A172 (cell line): ENCODE measurements at places on chromosomes 1 and 21.
A peak's percentile ranks its signal among the peaks of the same experiment; 100 is the strongest.

- no peak for DNase-seq
Observed at GRCh38 chr1:61055110-61055614, 27.2 kb upstream of the NFIA start.

DNA sequence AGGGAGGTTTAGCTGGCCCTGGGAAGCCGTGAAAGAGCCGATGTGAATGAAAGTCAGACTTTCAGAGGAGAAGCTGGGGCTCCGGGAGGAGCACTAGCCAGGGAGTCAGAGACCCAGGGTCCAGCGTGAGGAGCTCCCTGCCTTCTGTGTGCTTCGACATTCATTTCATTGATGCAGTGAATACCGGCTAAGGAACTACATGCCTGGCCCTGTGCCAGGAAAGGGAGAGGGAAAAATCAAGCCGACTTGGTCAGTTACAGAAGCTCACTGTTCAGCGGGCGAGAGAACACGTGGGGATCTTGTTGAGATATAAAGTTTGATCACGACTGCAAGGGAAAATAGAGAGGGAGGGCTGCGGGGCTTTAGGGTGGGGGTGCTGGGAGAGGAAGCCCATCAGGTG is 76.7 kb upstream of the RUNX3 start:
- DNase-seq = no peak

GRCh38 chr1:95249916-95250315 is 15.9 kb downstream of the RWDD3 start:
- DNase-seq = no peak

GRCh38 chr21:43911935-43912487 is 47.0 kb downstream of the AGPAT3 start:
- no peak for DNase-seq

DNA sequence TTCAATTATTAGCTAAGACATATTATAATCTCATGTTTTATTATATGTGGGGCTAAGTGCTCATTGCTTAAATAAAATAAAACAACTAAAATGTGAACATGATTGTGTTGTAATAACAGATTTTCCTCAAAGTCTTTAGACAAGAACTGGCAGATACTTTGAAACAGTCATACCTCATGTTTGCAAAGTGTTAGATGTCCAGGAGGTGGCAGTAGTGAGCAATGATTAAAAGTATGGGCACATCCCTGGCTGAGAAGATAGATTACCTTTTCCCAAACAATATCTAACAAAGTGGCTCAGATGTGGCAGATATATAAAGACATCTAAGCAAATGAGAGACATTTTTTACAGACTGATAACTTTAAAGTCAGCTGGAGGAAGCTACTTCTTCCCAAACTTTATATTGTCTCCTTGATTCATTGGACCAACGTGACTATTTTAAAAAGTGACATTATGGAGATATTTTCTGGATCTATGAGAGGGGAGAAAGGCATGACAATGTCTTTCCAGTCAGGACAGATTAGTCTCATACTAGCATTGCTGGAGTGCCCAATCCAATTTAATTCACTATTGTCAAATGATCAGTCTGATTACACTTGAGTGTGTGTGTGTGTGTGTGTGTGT is 269.8 kb downstream of the S1PR1 start:
- peak; percentile 27 for DNase-seq

DNA sequence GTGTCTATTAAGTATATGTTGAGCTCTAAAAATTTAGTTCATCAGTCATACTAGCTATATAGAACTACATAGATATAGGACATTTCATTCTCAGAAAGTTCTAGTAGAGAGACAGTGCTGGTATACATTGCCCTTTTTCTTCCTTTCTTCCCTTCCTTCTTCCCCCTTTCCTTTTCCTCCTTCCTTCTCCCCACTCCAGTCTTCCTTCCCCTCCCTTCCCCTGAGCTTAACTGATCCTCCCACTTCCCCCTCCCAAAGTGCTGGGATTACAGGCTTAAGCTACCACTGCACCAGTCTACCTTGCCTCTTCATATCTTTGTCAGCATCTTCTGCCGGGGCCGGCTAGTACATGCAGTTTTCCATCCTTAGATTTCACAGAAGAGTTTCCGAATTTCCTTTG is 12.1 kb downstream of the THRAP3 start:
- DNase-seq = no peak

GRCh38 chr1:63966016-63966415 is 192.2 kb downstream of the ROR1 start:
- DNase-seq = no peak

GRCh38 chr1:197096137-197096536 is 29.1 kb upstream of the F13B start:
- DNase-seq = no peak

GRCh38 chr1:66182551-66183178 is 351.3 kb upstream of the SGIP1 start:
- DNase-seq = peak; percentile 16

DNA sequence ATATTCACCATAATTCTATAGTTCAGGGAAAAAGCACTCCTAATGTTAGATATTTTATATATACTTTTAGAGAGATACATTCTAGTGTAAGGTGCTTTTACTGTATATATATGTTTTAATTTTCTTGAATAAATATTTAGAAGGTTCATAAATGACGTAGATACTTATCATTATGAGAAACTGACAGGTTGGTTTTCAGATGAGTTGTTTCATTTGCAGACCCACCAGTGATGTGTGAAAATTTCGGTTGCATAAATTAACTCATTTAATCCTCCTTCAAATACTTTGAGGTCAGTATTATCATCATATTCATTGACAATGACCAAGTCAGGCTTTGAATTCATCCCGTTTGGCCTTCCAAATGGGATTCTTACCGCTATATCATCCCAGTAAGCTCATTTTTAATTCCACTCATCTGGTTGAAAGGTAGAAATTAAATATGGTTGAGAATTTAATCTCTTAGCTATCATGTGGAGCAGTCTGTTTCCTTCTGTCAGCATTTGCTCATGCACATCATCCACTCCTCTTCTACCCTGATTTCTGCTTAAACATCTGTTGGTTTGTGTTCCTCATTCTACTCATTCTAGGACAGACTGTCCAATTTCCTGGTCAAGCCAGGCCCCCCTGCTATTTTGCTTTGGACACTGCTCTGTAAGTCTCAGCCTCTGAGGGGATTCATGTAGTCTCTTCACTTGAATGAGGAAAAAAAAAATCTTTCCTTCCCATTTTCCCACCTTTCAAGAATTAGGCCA is 1156.6 kb downstream of the PLA2G4A start:
- DNase-seq = no peak

DNA sequence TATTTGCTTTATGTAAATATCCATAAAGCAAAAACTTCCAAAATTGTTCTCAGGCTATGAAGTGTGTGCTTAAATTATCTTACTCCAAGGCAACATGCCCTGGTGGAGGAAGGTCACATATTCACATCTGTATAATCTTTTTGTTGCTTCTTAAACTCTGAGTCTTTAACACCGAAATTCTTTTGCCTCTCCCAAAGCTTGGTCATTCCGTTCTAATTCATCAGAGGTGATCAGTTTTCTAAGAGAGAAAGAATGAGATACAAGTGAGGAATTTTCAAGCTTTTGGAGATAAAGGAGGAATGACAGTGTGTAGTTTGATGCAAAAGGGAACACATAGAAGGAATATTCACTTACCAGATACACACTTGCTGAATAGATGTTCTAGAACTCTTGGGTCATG is 561.7 kb downstream of the LTN1 start:
- DNase-seq = no peak

- DNase-seq = no peak
Observed at GRCh38 chr1:193181536-193181935, 4.9 kb downstream of the B3GALT2 start.

GRCh38 chr1:31790641-31791091 is 25.2 kb downstream of the SPOCD1 start:
- no peak for DNase-seq

DNA sequence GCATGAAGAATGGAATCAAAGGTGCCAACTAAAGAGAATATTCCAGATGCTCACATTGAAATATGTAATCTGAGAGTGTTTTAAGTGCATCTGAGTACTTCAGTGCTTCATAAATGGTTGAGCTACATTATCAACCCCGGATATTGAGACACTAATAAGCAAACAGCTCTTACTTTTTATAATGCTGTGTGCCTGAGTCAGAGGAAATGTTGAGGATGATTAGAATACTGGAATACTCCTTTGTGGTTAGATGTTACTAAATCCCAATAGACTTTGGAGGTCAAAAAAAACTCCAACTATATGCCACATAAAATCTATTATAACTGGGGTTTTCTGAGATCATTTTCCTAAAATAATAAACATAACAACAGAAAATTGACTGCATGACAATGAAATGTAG is 12.5 kb upstream of the KCNA3 start:
- peak; percentile 48 for DNase-seq

GRCh38 chr1:64265141-64265540 is 61.7 kb downstream of the UBE2U start:
- no peak for DNase-seq

- no peak for DNase-seq
Observed at GRCh38 chr1:30748699-30749401, 8.7 kb downstream of the LAPTM5 start.

DNA sequence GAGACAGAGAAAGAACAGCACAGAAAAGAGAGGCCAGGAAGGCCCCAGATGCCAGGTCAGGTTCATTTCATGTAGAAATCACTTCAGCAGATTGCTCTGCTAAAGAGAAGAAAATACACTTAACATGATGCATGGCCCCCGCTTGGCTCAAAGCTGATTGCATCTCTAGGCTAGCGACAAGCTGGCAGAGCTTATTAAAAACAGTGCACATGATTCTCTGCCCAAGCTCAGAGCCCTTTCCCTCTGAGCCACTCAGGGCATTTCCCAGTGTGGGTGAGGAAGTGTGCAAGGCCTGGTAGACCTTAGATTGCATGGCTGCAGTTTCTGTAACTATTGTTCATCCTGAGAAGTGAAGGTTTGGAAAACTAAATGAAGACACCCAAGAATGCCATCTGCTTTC is 3.3 kb upstream of the CAPN9 start:
- no peak for DNase-seq

- DNase-seq = peak; percentile 98
Observed at GRCh38 chr1:212234431-212235395, 50.5 kb upstream of the PPP2R5A start.

- DNase-seq = no peak
Observed at GRCh38 chr1:69230208-69230607, 337.5 kb upstream of the LRRC7 start.

DNA sequence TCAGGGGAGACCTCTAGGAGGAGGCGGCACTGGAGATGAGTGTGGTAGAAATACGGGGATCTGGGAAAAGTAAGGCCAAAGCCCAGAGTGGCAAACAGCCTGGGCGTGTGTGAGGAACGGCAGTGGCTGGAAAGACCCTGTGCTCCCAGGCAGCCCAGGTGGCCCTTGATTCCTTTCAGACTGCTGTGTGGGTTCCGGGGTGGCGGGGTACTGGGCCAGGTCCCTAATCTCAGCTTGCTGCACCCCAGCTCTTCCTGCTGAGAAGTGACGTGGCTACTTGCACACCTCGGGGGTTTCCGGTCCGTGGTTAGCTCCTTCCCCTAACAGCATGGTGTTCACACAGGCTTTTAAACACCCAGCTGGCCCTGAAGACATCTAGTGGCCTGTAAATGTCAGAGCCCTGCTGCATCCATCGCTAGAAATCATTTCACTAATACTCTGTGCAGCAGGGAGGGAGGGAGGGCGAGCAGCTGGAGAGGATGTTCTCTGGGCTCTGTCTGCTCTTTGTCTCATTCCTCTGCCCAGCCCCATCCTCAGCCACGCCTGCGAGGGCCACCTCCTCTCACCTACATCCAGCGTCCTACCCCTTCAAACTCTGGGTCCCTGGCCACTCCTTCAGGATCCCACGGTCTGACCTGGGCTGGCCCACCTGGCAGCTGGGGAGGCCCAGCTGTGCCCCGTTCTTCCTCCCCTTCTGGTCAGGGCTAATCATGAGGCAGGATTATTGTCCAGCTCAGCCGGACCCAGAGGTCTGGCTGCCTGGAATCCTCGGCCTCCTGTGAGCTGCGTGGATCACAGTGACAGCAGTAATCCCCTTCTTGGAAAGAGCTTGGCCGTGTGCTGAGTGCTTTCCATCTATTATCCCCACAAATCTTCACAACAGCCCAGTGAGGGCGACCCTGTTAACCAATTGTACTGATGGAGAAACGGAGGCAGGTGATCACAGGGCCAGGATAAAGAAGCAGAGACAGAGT is 7.2 kb downstream of the ZDHHC18 start:
- DNase-seq = peak; percentile 48

- no peak for DNase-seq
Observed at GRCh38 chr1:100306735-100307313, 40.8 kb downstream of the RTCA start.

- DNase-seq = no peak
Observed at GRCh38 chr21:46551636-46552241, 53.1 kb downstream of the S100B start.

DNA sequence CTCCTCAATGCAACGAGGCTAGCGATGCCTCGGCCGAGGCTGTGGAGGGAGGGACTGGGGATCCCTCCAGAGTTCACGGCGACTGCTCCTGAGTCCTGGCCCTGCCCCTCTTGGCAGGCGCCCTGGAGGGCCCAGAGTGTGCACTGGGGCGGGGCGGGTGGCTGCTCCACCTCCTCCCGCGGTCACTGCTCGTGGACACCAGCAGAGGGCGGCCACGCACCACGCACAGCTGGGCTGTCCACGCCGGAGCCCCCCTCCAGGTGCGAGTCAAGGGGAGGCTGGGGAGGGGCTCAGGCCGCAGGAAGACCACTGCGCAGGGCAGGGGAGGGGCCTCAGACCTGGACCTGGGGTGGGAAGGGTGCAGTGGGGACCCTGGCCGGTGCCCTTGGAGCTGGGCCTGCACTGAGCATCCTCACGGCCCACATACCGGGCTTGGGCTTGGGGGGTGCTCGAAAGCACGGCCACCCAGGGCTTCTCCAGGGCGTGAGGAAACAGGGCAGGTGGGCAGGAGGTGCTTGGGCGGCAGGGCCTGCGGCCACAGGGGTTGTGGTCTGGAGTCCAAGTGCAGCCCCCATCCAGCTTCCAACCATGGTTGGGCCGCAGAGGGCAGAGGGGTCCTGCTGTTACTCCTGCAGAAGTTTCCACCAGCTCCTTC is 20.6 kb upstream of the TTC34 start:
- no peak for DNase-seq

GRCh38 chr1:160888926-160889325 is 3.9 kb upstream of the ITLN1 start:
- DNase-seq = no peak

- peak; percentile 39 for DNase-seq
Observed at GRCh38 chr1:225554216-225554812, 98.6 kb downstream of the ENAH start.

GRCh38 chr1:25932321-25932720 is 26.1 kb upstream of the STMN1 start:
- DNase-seq = no peak

- DNase-seq = peak; percentile 83
Observed at GRCh38 chr1:74652711-74653139, 20.9 kb downstream of the ERICH3 start.

DNA sequence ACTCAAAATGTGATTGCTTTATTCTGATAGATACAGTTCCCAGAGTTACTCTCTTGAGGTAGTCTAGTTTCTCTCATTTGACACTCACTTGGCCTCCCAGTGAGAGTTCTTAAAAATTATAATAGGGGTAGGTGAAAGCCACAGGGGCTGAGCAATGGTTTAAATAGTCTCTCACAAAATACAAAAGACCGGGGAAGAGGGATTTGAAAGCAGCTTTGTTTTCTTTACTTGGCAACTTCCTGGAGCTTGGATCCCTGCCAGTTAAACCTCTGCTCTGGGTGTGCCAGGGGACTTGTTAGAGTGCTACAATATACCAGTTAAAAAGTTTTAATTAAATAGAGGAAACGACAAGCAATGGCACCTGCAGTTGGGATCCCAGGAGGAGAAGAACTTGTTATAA is 31.7 kb downstream of the OR13G1 start:
- DNase-seq = no peak
